Skin of body (tissue), 3 donors: ENCODE measurements at places on chromosomes 16 and 17. TPM values are rescaled to one million over a fixed set of nuclear protein-coding genes. Genes with fewer than 3 reads are reported as not detected.

DNA sequence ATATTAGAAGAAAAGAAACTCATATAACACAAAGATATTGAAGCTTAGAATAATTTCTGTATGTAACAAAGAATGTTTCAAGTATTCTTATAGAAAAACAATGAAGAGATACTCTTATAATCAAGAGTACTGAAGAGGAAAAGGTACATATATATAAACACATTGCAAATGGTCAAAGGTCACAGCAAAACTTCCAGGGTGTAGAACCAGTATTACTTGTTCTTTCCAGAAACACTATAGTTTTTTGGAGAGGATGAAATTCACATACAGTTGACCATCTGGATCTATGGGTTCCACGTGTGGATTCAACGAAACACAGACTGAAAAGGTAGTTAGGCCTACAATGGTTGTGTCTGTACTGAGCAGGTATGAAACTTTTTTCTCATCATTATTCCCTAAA, 22.6 kb downstream of the PRPSAP1 start:
- DNase-seq, result no peak

DNA sequence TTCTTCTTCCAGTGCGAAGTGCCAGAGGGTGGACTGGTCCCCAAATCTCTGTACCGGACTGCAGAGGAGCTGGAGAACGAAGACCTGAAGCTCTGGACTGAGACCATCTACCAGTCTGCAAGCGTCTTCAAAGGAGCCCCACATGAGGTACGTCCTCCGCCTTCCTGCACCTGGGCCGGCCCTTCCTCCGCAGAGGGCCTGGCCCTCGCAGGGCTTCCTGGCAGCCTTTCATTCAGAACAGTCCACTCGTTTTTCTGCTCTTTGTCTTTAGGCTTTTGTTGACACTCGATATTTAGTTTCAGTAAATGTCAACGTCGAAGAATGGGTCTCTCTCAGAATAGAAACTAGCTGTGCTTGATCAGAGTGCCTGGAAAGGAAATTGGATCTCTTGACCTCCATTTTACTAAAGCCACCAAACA, 68.6 kb downstream of the SEC14L1 start:
- no peak for DNase-seq

- no peak for DNase-seq
Measured at GRCh38 chr17:73827627-73828291, 183.5 kb upstream of the SDK2 start.

GRCh38 chr17:62179525-62180161, 114.6 kb upstream of the MED13 start:
- DNase-seq, result no peak

The MFSD11 gene
- total RNA-seq, result 42.3 TPM

GRCh38 chr17:72173499-72174116, 52.8 kb downstream of the SOX9 start:
- DNase-seq, result no peak

GRCh38 chr17:3970668-3971067, 6.4 kb upstream of the ATP2A3 start:
- DNase-seq, result no peak
